ENCODE measurements at places on chromosomes 3 and 15.
A peak's percentile ranks its signal among the peaks of the same experiment; 100 is the strongest.

GRCh38 chr3:17087509-17087908 is 202.8 kb downstream of the PLCL2 start:
- DNase-seq: no peak

GRCh38 chr3:40414270-40414669 is 27.3 kb downstream of the ENTPD3 start:
- no peak for DNase-seq

DNA sequence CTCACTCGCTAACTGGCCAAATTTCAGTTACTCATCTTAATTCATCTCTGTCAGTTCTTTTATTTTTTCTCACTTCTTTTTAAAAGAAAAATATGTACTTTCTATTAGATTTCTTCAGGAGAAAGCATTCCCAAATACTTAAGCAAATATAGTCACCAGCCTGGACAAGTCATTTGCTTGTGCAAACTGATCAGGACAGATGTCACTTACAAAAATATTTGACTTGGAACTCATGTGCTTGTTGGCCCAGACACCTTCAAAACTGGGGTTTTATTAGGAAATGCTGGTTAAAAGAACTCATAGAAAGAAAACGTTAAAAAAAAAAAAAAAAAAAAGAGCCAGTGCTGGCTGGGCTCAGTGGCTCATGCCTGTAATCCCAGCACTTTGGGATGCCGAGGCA is 31.3 kb upstream of the FOXP1 start:
- no peak for DNase-seq

DNA sequence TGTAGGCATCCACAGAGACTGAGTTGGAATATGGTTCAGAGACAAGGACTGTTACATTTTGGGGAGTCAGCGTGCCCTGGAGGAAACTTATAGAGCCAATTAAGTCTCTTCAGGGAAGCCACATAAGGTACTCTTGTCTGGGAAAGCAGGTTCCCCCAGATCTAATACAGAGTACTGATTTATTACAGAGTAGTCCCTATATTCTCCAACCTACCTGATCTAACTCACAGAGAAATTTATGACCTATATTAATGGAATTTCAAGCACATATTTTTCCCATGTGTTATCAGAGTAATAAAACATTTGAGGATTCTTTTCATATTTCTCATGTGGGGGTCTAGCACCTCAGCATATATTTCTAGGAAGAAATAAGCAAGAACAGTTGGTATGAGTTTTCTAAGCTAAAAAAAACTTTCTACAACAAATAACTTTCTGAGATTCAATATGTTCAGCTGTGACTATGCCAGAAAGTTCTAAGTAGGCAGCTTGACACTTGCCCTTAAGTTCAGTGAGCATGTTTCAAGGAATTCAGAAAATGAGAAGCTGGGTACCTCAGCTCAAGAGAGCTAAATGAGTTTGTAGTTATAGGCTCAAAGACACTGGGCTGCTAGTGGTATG is 75.3 kb upstream of the COL8A1 start:
- peak; percentile 91 for DNase-seq

GRCh38 chr3:158105710-158106253 is 438 bp downstream of the SHOX2 start:
- peak; percentile 67 for DNase-seq

DNA sequence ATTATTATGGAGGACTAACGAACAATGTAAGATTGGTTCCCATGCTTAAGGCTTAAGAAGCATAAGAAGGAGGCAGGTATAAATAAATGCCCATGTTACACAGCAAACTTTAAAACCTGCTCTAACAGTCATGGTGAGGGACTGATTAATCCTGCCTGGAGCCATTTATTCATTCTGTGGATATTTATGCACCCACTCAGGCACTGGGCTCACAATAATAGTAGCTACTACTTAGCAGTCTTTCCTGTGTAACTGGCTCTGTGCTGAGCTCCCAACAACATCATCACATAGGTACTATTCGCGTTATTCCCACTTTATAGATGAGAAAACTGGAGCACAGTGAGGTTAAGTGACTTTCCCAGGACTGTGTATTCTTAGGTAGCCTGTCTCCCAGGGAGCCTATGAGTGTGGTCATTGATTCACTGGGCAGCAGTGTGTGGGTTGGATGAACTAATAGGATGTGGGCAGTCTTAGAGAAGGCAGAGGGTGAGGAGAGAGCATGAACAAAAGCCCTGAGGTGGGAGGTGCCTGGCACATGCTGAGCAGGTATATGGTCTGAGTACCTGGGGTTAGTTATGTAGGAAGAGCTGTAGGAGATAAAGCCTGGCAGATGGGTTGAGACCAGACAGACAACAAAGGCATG is 44.1 kb upstream of the UMPS start:
- DNase-seq: no peak

- peak; percentile 81 for DNase-seq
These were observed 23.5 kb upstream of the CLN6 start for GRCh38 chr15:68252925-68253534.

GRCh38 chr15:25829073-25829472 is 34.1 kb downstream of the ATP10A start:
- DNase-seq: no peak

DNA sequence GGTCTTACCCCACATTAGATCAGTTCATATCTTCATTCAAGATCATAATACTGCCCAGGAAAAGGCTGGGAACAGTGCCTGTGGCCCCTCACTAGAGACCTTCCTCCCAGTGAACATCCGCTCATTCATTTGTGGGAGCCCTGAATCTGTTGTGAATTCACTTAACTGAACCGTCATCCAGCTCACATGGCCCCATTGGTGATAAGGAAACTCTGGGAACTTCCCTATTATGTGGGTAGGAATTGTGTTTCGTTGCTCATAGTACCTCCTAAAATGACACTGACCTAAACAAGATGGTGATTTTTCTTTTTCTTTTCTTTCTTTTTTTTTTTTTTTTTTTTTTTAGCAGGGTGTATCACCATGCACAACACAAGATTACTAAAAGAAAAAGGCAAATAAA is 6.8 kb upstream of the MESP2 start:
- DNase-seq: no peak

Measured in fibroblast of upper back skin (primary cell).